Glutamatergic neuron (in vitro differentiated cells): ENCODE measurements at places on chromosomes 4 and X.

DNA sequence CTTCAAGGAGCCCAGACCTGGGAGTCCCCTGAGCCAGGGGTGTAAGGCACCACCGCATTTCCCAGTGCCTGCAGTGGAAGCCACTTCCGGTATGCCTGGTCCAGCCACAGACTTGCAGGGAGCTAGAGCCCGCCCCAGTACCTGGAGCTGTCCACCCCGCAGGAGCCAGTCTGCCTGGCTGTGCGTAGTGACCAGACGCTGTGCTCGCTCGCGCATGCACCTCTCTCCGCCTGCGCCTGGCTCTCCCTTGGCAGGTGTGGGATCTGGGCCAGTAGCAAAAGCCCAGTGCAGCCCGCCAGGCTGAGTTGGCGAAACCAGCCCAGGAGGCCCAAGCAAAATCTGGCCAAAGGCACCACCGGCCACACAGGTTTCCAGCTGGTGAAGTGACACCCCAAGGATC is 973.7 kb upstream of the AGA start:
- DNase-seq: no peak

- no peak for DNase-seq
Observed at GRCh38 chrX:18410038-18410437, 15.4 kb upstream of the CDKL5 start.

DNA sequence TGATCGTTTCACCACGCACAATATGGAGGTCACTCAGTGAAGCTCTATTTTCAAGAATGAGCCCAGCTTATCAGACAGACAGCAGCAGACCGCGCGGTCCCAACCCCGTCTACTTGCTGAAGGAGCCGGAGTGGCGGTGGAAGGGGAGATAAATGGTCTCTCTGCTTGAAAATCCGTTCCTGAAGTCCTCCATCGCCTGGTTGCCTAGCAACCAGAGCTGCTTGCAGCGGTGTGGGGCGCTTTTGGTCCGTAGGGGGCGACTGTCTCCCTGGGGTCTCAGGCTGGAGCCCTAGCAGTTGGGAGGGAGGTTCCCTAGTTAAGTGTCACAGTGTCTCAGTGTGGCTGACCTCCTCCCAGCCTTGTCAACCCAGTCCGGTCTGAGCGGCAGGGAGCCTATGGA is 8.3 kb upstream of the DLG3 start:
- DNase-seq: peak; percentile 32

GRCh38 chr4:110163327-110164069 is 34.9 kb downstream of the ELOVL6 start:
- no peak for DNase-seq

- no peak for DNase-seq
Observed at GRCh38 chr4:17273047-17273446, 238.8 kb downstream of the QDPR start.

- no peak for DNase-seq
Observed at GRCh38 chr4:55312489-55313101, 33.4 kb upstream of the SRD5A3 start.

DNA sequence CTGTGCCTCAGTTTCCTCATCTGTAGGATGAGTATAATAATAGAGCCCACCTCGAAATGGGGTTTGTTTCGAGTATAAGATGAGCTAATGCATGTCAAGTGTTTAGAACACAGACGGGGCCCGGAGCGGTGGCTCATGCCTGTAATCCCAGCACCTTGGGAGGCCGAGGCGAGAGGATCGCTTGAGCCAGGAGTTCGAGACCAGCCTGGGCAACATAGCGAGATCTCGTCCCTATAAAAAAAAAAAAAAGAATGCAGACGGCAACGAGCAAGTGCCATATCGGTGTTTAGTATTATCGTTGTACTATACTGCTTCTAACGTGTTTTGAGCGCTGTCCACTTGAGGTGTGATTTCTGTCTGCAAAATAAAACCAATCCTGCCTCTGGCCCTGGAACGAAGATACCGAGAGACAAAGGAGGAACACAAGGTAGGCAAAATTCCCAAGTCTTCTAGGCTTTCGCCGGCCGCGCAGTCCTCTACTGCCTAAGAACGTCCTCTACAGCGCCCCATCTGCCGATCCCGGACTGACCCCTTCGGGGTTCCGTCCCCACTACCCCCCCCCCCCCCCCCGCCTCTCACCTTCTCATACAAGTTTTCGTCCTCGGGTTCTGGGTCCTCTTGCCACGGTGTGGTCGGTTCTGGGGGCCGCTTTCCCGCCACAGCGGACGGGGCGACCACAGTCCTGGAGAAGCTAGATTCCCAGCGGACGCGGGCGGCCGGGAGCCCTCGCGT is 442 bp downstream of the NDUFB11 start:
- peak; percentile 21 for DNase-seq

- no peak for DNase-seq
Observed at GRCh38 chrX:118552121-118552900, 56.7 kb downstream of the DOCK11 start.

GRCh38 chr4:166323250-166323649 is 450.2 kb downstream of the TLL1 start:
- no peak for DNase-seq

- DNase-seq: no peak
Observed at GRCh38 chr4:3227878-3228675, 20.9 kb upstream of the MSANTD1 start.

- no peak for DNase-seq
Observed at GRCh38 chr4:19130866-19131265, 1109.3 kb upstream of the LCORL start.

- DNase-seq: no peak
Observed at GRCh38 chr4:80989921-80990544, 40.5 kb upstream of the BMP3 start.

GRCh38 chr4:145177906-145178538 is 2.4 kb downstream of the OTUD4 start:
- DNase-seq: no peak

- DNase-seq: no peak
Observed at GRCh38 chr4:4724321-4724720, 135.1 kb upstream of the MSX1 start.

- no peak for DNase-seq
Observed at GRCh38 chr4:47531241-47531953, 46.3 kb downstream of the ATP10D start.

- DNase-seq: no peak
Observed at GRCh38 chr4:7549866-7550265, 115.1 kb upstream of the PSAPL1 start.

DNA sequence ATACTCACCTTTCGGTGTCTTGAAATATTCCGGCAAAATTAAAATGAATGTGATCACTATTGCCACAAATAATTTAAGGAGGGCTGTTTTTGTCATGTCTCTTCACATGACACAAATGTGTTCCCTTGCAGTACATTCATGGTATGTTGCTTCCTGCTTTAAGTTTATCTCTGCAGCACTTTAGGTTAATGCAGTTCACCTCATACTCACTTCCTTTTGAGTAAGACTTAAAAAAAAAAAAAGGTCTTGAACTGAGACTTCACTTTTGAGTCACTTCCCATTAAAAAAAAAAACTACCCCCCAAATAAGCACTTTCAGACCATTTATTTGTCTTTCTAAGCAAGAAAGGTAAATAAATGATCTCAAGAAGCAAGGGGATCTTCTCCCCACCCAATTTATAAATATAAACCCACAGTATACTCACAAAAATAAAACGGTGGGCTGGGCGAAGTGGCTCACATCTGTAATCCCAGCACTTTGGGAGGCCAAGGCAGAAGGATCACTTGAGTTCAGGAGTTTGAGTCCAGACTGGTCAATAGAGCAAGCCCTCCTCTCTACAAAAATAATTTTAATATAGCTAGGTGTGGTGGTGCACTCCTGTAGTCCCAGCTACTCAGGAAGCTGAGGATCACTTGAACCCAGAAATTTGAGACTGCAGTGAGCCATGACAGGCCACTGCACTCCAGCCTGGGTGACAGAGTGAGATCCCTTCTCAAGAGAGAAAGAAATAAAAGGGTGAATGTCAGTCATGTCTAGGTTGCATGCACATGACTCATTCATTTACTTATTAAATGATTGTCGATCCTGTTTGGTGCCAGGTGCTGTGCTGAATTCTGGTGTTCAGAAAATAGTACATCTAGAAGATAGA is at the start of gene TMEM156:
Gene TMEM156 (minus strand): TSS at position 192 of the 868 bp plus-strand sequence. CDS start 96 bp downstream, at position 96.
- no peak for DNase-seq

DNA sequence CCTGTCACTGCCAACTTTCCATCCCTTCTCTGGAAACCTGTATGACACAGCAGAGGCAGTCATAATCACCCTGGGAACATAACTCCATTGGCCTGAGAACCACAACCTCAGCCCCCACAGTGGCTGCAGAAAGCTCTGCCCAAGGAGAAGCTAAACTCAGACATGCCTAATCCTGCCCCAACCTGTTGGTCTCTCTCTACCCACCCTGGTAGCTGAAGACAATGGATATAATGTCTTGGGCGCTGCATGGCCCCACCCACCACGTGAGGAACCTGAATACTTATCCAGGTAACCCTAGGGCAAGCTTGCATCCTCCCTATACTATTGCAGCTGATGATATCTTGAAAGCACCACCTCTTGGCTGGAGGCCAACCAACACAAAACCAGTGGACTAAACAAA is 225.2 kb downstream of the TEX13C start:
- no peak for DNase-seq

DNA sequence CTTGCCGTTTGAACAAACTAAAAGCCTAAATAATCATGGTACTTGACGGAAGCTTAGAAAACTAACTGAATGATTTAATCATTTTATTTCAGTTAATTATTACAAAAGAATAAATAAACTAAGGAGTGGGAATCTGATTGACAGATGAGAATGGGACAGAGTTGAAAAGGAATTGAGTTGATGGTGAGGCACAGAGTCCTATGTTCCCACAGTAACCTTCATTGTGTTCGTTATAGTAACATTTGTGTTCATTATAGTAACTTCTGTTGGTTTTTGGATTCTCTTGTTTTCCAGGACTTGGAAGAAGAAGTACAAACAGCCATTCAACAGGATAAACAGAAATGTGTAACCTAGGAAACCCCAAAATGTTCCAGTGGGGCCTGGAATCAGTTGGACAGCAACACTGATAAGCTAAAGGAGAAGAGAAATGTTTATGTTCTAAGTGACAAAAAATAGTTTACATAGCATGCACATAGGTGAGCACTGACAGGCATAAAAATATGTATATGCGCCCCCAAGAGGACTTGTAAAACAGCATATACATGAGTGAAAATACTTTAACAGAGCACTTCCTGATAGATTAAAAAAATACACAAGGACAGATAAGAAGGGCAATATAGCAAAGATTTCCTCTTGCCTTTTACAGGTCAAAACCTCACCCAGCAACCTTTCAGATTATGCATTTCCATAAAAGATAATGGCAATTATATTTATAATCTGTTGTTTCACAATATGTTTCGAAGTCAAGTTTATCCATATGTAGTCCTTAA is 218.6 kb upstream of the HTR2C start:
- DNase-seq: no peak

DNA sequence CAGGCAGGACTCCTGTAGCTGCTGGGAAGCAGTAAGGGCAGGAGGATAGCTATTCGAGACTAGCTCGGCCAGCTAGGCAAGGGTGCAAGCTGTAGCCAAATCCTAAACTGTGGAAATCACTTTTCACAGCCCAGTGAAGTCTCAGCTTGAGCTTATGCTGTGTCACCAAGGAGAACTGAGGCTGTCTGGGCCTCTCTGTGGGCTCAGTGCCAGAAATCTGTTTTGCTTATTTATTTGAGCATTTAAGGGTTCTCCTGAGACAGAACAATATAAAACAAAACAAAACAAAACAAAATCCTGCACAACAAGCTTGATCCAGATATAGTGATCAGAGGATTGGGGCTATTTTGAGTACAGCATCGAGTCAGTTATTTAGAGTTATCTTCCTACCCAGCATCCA is 97.5 kb downstream of the FANCB start:
- no peak for DNase-seq
